ENCODE measurements at places on chromosomes 3 and 15.

DNA sequence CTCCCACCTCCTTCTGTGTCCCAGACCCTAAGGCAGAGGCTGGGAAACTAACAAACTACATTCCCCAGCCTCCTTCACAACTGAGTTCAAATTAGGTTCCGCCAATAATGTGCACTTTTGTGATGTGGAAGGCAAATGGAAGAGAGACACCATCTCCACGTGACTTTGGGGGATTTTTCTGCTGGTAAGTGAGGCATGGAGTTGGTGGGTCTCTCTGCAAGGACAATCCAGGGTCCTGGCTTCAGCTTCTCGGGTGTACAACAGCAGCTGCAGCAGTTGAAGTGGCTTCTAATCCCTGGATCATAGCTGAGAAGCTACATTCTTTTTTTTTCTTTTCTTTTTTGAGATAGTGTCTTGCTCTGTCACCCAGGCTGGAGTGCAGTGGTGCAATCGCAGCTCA, 58.9 kb upstream of the GATA2 start:
- DNase-seq = no peak

DNA sequence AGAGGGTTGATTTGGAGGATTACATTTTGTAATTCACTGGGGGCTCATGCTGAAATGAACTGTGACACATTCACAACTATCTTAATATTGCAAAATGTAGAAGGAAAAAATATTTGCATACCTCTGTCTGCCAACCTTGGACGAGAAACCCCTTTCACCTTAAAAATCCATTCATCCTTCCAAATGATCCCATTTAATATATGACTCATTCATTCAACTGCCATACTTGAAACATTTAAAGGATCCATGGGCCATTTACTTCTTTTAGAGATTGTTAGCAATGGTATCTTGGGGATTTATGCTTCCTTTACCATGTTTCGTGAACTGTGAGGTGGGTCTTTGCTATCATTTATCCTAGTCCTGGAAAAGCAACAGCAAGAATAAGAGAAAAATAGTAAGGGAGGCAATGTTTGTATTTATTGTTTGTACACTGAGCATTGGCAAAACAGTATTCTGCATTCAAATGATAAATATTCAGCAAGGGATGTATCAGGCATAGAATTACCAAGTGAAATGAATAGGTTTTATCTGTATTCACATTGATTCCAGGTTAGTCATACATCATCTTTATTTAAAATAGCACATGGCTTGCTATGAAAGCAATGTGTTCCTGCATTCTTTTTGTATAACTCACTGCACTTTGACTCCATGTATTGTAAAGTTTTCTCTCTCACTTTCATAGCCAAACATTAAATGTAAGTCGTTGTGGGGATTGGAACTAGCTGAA, 378.1 kb downstream of the NSUN3 start:
- no peak for DNase-seq

- no peak for DNase-seq
Measured at GRCh38 chr3:138114431-138114918, 933 bp downstream of the DZIP1L start.

GRCh38 chr3:186664506-186664905, 1.3 kb upstream of the HRG start:
- DNase-seq = no peak

DNA sequence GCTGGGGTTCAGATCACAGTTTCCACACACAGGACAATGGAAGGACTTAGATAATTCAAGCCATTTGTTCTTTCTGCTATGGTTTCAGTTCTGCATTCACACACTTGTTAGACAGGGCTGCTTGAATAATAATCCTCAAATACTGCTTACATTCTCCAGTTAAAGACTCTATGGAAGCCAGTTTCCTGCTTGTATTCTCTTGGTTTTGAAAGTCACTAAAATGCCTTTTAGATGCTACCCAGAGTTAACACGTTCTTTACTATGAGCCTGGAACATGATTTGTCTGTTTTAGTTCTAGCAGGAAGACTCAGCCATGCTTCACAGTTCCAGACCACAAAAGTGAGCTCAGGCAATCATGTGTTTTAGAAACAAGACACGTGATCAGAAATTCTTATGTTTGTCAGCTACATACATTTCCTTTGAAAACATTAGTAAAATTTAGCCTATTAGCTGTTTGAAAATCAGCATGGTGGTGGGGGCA, 152.4 kb downstream of the LEKR1 start:
- no peak for DNase-seq

DNA sequence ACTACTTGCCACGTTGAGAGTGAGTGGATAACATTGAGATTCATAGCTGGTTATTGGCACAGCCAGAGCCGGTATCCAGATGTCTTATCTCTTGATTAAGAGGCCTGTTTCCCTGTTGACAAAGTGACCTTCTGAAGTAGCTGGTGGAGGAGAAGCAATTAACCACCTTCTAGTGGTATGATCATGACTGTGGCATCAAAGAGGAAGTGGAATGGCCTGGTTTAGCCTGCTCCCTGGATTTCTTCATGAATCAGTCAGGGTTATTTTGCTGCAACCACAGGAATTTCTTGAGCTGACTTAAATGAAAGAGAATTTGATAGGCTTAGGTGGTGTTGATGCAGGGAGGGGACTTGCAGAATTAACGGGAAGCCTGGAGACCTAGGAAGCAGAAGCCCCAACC, 398.3 kb downstream of the MFSD1 start:
- no peak for DNase-seq

- no peak for DNase-seq
Measured at GRCh38 chr15:101264011-101264410, 12.2 kb upstream of the CHSY1 start.

- DNase-seq = no peak
Measured at GRCh38 chr15:79896131-79896633, 632 bp downstream of the MTHFS start.

- DNase-seq = no peak
Measured at GRCh38 chr3:138682648-138683047, 74.1 kb downstream of the FAIM start.

GRCh38 chr15:69648775-69649735, 196.4 kb downstream of the RPLP1 start:
- no peak for DNase-seq

GRCh38 chr3:181906338-181906737, 194.6 kb downstream of the SOX2 start:
- DNase-seq = no peak

All from NCI-H345 (cell line).